Panc1 (cell line): ENCODE measurements at places on chromosomes 13 and 19. TPM values are rescaled to one million over a fixed set of nuclear protein-coding genes. Genes with fewer than 3 reads are reported as not detected.

The PSG2 gene
- total RNA-seq: not detected

The GPALPP1 gene
- 13.5 TPM for total RNA-seq

The PEG3 gene
- 0.15 TPM for total RNA-seq

The CCDC122 gene
- total RNA-seq: 5.2 TPM

The C13orf42 gene
- total RNA-seq: not detected
